ENCODE measurements at places on chromosomes 1 and 21. TPM values are rescaled to one million over a fixed set of nuclear protein-coding genes. Genes with fewer than 3 reads are reported as not detected.

BNIPL gene
- polyA plus RNA-seq = 8.6 TPM

SLC16A4 gene
- polyA plus RNA-seq = 9.6 TPM

AMY2A gene
- polyA plus RNA-seq = not detected

LCE2C gene
- polyA plus RNA-seq = not detected

USF1 gene
- 35.7 TPM for polyA plus RNA-seq

FCGR1A gene
- not detected for polyA plus RNA-seq

DNM3 gene
- polyA plus RNA-seq = 4.8 TPM

TMEM52 gene
- 59.1 TPM for polyA plus RNA-seq

TNFRSF8 gene
- polyA plus RNA-seq = 0.10 TPM

PALMD gene
- 141 TPM for polyA plus RNA-seq

SHISA4 gene
- 64.2 TPM for polyA plus RNA-seq

USH2A gene
- not detected for polyA plus RNA-seq

KDM1A gene
- 67.7 TPM for polyA plus RNA-seq

C1QC gene
- 15.9 TPM for polyA plus RNA-seq

TDRD5 gene
- not detected for polyA plus RNA-seq

SERPINC1 gene
- polyA plus RNA-seq = 5.6 TPM

GLUL gene
- 402 TPM for polyA plus RNA-seq

RHEX gene
- 3.7 TPM for polyA plus RNA-seq

SEC16B gene
- 5.0 TPM for polyA plus RNA-seq

DYNLT4 gene
- polyA plus RNA-seq = 0.28 TPM

PLA2G5 gene
- not detected for polyA plus RNA-seq

CATSPERE gene
- 1.6 TPM for polyA plus RNA-seq

RGS16 gene
- 10.3 TPM for polyA plus RNA-seq

BCAS2 gene
- polyA plus RNA-seq = 32.6 TPM

KCNJ9 gene
- 0.06 TPM for polyA plus RNA-seq

DENND1B gene
- 4.4 TPM for polyA plus RNA-seq

CYP4Z1 gene
- polyA plus RNA-seq = 0.17 TPM

RHD gene
- polyA plus RNA-seq = not detected

CYP2J2 gene
- 41.2 TPM for polyA plus RNA-seq

ADGRB2 gene
- 10.9 TPM for polyA plus RNA-seq

NUAK2 gene
- polyA plus RNA-seq = 0.75 TPM

CFAP107 gene
- polyA plus RNA-seq = 0.55 TPM

AMY1A gene
- not detected for polyA plus RNA-seq

S100A7A gene
- not detected for polyA plus RNA-seq

NRDC gene
- polyA plus RNA-seq = 151 TPM

GABRD gene
- not detected for polyA plus RNA-seq

IFI44 gene
- 14.1 TPM for polyA plus RNA-seq

CD244 gene
- 0.16 TPM for polyA plus RNA-seq

NVL gene
- polyA plus RNA-seq = 20.8 TPM

LYPD8 gene
- polyA plus RNA-seq = not detected

OR4F16 gene
- not detected for polyA plus RNA-seq

STIL gene
- polyA plus RNA-seq = 4.9 TPM

Data from muscle of arm (tissue), 14 donors.